ENCODE measurements at places on chromosomes 3 and 15.

DNA sequence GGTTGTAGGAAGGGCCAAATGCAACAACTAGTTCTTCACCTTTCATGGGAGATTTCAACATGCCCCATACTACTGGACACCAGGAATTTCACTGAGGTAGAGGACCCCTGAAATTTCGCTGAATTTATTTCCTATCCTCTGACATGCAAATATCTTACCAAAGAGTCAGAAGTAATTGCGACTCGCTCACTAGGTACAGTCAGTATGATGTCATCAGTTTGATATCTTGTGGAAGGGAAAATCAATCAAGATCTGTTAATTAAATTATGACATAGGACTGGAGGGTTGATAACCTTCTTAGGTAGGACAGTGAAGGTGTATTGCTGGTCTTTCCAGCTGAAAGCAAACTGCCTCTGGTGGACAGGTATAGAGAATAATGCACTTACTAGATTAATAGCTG is 74.9 kb upstream of the TNIK start:
- DNase-seq = no peak

GRCh38 chr3:133958071-133958805 is 62.6 kb upstream of the RAB6B start:
- no peak for DNase-seq

DNA sequence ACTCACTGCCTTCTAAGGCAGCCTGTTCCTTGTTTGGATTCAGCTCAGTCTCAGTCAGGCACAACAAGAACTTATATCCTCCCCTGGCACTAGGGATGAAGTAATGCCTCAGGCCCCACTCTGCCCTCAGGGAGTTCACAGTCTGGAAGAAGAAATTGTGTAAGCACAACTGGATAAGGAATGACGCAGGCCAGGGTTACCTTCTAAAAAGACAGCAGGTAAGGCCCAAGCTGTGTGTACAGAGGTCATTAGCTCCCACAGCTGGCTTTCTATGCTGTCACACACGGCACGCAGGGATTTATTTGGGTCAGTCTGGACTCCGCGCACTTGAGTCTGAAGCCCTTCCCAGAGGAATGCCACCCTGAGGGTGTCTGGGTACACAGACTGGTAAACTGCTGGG is 82.9 kb downstream of the IQSEC1 start:
- no peak for DNase-seq

GRCh38 chr3:42148982-42149432 is 57.9 kb downstream of the TRAK1 start:
- DNase-seq = no peak

All from activated CD4-positive, CD25-positive, alpha-beta regulatory T cell treated with anti-CD3 and anti-CD28 coated beads, Interleukin-2, amount 50 U/mL, for 16 hours (primary cell).